ENCODE measurements at places on chromosomes 7 and 10.

GRCh38 chr7:22399091-22399490 lies 42.1 kb upstream of the RAPGEF5 start:
- no peak for DNase-seq

DNA sequence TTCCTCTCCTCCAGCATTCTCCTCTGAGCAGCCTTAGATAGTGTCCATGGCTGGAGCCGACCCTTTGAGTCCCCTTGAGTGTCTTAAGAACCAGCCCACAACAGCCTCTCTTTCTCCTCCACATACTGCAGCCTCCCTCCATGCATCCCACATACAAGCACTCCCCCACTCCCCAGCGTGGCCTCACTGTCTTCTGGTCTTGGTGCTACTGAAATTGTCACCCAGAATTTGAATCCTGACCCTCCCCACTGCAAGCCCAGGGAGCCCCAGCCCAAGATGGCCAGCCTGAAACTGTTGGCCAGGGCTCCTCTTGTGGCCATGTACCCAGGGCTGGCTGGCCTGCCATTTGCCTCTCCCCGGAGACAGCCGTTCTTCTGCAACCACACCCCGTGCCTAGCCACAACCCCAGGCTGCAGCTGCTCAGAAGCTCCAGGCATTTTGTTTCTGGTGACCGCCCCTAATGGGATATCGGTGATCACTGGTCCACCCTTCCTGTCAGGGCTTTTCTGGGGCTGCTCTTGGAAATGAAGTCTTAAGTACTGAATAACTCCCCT lies 18.8 kb upstream of the SH2D4B start:
- DNase-seq, result no peak

GRCh38 chr7:111223802-111224253 lies 132.9 kb downstream of the LRRN3 start:
- DNase-seq, result no peak

DNA sequence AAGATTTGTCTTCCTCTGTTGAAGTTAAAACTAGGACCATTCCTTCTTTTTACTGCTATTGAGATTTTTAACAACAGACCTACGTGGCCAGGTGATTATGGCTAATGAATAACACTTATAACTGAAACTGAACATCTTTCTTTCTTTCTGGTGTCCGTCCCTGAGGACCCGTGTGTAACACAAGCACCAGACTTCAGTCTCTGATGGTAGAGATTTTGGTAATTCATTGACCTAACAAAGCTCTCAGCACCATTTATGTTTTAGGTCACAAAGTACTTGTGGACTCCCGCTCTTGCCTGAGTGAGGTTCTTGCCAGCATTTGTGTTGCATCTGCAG lies 40.4 kb upstream of the TMEM229A start:
- no peak for DNase-seq

DNA sequence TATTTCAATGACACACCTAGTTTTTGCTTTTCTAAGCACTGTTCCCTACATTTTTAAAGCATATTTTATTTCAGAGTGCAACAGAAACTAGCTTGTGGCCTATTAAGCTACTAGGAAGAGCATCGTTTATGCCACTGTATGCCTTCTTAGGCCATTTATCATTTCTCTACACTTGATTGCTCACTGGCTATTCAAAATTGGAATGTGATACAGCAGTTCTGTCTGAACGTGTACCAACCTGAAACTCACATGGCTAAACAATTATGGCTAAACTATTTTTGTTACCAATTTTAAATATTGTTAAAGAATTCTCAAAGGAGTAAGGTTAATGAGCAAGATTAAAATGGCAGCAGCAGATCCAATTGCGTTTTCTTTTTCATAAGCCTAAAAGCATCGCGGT lies 105.2 kb downstream of the GSAP start:
- no peak for DNase-seq

- no peak for DNase-seq
These were observed 22.4 kb upstream of the FGL2 start for GRCh38 chr7:77222065-77222464.

GRCh38 chr10:129771576-129771975 lies 192.5 kb downstream of the EBF3 start:
- DNase-seq, result no peak

DNA sequence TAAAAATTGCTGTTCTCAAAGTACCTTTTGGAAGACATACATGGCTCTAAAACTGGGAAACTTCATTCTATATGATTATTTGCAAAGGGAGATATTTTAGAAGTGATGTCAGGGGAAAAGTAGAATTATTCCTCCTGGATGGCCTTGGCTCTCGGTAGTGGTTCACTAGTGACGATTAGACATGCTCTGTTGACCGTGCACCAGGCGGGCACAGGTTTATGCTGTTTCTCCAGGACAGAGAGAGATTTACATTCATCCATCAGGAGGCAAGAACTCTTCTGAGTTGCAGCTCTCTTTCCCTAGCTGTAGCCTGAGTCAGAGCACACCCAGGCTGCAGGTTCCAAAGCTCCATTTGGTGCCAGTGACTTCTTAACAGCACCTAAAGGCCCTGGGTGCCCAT lies 184.9 kb upstream of the WDR11 start:
- no peak for DNase-seq

DNA sequence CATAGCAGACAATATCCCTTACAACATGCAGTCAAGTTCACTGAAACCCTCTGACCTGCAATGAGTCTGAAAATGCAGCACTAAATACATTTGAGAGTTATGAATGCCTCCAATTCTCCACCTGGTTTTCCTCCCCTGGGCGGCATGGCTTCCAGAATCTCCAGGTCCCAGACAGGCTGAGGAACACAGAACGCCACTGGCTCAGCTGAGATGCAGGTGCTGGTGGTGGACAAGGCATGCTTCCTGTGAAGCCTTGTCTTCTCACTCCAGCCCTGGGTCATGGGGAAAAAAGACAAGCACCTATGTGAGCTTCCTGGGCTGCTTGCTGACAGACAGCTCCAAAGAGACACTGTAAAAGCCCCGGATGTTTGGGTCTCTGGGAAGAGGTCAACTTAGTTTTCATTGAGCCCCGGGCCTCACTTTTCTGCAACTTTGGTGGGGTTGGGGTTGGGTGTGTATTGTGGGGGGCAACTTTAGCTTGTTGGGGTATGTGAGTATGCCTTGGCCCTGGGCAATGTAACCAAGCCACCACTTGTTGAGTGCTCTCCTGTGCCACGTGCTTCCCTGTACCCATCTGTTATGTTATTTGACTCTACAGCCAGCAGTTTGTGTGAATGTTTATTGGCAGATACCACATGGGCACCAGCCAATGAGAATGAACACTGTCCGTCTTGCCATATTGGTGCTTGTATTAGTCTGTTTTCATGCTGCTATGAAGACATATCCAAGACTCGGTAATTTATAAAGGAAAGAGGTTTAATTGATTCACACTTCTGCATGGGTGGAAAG lies 127.8 kb downstream of the EMX2 start:
- DNase-seq, result no peak

DNA sequence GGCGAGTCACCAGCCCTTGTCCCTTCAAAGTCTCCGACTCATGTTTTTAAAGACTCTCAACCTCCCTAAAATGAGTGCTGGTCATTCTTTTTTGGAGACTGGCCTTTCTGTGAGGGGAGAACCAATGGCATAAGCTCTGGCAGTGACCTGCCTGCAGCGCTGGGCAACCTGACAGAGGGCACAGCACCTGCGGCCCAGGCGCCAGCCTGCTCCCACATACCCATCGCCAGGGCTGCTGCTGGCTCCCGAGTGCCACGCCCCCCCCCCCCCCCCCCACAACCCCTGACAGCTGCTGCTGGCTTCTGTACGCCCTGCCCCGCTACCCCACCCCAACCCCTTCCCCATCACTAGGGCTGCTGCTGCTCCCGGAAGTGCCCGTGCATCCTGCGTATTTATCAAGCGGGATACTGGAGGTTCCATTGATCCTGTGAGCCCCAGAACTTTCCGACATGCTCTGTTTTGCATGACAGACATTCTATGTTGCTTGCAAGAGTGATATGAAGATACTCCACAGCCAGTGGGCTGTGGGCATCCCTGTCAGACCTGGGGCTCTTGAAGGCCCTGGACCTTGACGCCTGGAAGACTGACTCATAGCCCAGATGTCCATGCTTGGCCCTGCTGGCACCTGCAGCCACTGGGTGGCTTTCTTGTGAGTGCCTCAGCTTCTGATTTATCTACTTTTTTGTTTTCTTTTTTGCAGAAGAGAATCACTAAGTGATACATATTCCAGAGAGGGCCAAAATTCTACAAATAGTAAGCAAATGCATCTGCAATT lies 243.9 kb downstream of the ZMYND11 start:
- no peak for DNase-seq

GRCh38 chr7:32275216-32276009 lies 205.2 kb upstream of the PDE1C start:
- no peak for DNase-seq

GRCh38 chr7:142112086-142112485 lies 568 bp downstream of the MGAM2 start:
- no peak for DNase-seq

DNA sequence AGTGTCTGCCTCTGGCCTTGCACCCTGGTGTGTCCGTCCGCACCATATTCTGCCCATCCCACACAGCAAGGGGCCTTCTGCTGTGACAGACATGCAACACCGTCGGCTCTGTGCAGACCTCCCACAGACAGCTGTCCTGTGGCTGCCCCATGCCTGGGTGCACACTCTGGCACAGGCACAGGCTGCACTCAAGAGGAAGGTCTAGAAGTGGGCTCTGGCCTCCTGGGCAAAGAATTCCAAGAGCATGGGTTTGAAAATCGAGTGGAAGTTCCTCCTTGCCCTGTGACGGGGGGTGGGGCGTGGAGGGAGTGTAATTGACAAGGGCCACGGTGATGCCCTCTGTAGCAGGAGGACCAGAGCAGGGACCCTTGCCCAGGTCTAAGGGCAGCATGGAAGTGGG lies 4.3 kb upstream of the LOXL4 start:
- DNase-seq, result no peak

GRCh38 chr7:6242561-6242960 lies 29.9 kb downstream of the CYTH3 start:
- DNase-seq, result no peak

- no peak for DNase-seq
These were observed 55.5 kb upstream of the CCNJ start for GRCh38 chr10:95987685-95988426.
